Osteocyte (in vitro differentiated cells): ENCODE measurements at places on chromosomes 3 and 15. TPM values are rescaled to one million over a fixed set of nuclear protein-coding genes. Genes with fewer than 3 reads are reported as not detected.
A peak's percentile ranks its signal among the peaks of the same experiment; 100 is the strongest.

TMEM62 gene
- total RNA-seq: 11.7 and 15.2 TPM in 2 replicates

TMC3 gene
- not detected in 2 replicates for total RNA-seq

PPIB gene
- 698 and 746 TPM in 2 replicates for total RNA-seq

DUOXA2 gene
- not detected in 2 replicates for total RNA-seq

DNA sequence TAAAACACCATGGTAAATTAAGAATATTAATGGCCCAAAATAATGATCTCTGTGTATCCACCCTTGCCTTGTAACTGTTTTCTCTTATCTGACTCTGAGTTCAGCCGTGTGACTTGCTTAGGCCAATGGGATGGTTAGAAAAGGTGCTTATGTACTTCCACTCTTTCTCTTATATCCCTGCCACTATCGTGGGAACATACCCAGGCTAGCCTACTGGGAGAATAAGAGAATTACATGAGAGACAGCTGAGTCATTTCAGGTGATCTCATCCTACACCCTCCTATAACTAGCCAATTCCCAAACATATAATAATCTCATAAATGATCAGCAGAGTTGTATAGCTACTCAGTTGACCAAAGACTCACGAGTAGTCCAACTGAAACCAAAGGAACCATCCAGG is 98.3 kb upstream of the ABI3BP start:
- H3K27ac ChIP-seq: no peak overlapping the region
- no peaks in the 10 kb centered on the region for H3K27me3 ChIP-seq
- peaks cover 18% of the 10 kb centered on the region for H3K4me1 ChIP-seq

DNA sequence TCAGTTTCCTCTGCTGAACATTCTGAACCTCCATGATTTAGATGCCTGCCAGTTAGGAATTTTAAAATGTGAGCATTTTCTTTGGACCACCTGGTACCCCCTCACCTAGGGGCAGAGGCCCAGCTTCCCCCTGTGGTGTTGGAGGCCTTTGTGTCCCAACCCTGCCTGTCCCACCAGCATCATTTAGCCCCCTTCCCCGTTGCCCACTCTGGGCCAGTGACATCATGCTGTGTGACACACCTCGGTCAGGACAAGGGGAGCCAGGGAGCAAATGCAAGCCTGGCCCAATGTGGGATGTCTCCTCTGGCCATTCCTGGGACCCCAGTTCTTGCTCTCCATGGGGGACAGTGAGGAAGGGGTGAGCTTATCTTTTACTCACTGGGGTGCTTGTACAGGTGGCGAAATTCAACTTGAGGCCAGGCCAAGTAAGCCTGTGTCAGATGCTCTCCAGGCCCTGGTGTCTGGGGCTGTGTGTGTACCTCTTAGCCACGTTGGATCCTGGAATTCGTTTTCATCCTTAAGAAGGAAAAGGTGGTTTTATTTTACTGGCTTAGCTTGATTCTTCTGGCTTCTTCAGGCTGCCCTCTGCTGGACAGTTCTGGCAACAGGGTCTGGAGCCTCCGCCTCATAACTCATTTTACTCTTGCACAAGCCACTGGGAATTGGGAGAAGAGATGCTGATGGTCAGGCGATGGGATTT is 49.7 kb upstream of the MYZAP start:
- H3K4me1 ChIP-seq: peaks cover 18% of the 10 kb centered on the region
- no peak overlapping the region for H3K27ac ChIP-seq
- H3K36me3 ChIP-seq: no peaks in the 10 kb centered on the region
- peak; percentile 91 for DNase-seq
